ENCODE measurements at places on chromosomes 7 and 10.

- no peak for DNase-seq
Measured at GRCh38 chr10:30063099-30063498, 3.7 kb upstream of the JCAD start.

DNA sequence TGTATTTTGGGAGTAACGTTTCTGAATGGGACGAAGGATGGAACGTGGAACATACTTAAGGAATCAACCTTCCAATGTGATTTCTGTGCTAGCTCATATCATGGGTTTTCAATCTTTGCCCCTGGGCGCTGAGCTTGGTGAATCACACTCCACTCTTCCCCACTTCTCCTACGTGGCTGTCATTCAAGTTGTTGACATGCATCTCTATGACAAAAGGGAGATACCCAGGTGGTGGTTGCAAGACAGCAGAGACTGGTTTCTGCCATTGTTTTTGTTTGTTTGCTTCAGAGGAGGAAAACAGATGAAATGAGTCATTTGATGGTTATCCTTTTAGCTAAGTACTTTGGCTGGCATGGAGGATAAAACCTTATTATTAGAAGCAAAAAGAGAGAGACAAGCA is 573.9 kb downstream of the GATA3 start:
- no peak for DNase-seq

GRCh38 chr7:121020249-121020988 is 31.9 kb downstream of the CPED1 start:
- no peak for DNase-seq

GRCh38 chr7:152128252-152128651 is 102.8 kb downstream of the GALNT11 start:
- DNase-seq: no peak

DNA sequence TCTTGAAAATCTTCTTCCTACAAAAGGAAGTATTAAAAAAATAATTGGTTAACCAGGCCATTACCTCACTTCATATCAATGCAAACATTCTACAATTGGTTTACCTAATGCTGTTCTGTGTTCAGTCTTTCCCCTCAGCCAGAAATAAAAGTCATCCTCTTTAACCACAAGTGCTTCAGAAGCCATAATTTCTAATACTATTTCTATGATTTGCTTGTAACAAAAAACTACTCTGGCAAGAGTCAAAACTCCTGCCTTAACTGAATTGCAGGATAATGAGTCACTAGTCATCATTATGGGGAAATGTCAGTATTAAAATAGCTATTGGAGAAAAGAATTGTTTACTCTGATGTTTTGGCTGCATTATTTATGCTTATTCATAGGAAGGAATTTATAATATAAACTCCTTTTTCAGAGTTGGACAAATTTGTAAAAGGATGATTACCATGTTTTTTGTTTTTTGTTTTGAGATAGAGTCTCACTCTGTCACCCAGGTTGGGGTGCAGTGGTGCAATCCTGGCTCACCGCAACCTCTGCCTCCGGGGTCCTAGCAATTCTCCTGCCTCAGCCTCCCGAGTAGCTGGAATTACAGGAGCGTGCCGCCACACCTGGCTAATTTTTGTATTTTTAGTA is 55.5 kb upstream of the ODAD2 start:
- no peak for DNase-seq

DNA sequence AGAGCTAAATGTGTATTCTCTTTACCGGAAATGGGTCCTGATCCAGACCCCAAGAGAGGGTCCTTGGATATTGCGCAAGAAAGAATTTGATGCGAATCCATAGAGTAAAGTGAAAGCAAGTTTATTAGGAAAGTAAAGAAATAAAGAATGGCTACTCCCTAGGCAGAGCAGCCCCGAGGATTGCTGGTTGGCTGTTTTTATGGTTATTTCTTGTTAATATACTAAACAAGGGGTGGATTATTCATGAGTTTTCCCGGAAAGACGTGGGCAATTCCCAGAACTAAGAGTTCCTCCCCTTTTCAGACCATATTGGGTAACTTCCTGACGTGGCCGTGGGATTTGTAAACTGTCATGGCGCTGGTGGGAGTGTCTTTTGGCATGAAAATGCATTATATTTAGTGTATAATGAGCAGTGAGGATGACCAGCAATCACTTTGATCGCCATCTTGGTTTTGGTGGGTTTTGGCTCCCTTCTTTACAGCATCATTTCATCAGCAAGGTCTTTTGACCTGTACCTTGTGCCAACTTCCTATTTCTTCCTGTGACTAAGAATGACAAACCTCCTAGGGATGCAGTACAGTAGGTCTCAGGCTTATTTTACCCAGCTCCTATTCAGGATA is 60.4 kb downstream of the ARL4A start:
- DNase-seq: no peak

GRCh38 chr10:90806677-90807076 is 51.2 kb downstream of the HTR7 start:
- no peak for DNase-seq

DNA sequence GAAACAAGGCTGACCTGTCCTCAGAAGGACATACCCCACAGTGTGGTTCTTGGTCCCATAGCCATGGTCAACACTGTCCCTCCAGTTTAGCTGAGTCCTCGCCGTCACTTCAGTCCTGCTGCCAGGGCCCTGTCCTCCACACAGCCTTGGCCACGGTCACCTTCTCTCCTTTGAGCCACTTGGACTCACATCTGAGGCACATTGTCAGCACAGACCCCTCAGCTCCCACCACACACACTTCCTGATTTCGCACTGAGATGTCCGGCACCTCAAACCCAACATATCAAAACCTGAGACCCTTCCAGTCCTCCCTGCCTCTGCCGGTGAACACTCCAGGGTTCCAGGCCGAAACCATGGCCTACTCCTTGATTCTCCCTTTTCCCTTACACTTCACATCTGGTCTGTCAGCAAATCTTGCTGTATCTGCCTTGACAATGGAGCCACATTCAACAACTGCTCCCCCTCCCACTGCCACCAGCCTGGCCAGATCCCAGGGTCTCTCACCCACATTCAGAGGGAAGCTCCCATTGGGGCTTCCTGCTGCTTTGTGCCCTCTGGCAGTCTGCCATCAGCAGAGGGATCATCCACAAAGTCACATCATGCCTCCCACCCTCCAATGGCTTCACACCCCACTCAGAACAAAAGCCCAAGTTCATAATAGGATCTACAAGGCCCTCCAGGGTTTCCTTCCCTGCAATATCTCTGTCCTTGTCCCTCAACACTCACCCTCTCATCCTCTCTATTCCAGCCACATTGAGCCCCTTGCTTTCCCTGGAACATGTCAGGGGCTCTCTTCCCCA is 219.6 kb upstream of the SHH start:
- DNase-seq: no peak

- DNase-seq: no peak
Measured at GRCh38 chr10:34845070-34845469, 30.0 kb upstream of the PARD3 start.

DNA sequence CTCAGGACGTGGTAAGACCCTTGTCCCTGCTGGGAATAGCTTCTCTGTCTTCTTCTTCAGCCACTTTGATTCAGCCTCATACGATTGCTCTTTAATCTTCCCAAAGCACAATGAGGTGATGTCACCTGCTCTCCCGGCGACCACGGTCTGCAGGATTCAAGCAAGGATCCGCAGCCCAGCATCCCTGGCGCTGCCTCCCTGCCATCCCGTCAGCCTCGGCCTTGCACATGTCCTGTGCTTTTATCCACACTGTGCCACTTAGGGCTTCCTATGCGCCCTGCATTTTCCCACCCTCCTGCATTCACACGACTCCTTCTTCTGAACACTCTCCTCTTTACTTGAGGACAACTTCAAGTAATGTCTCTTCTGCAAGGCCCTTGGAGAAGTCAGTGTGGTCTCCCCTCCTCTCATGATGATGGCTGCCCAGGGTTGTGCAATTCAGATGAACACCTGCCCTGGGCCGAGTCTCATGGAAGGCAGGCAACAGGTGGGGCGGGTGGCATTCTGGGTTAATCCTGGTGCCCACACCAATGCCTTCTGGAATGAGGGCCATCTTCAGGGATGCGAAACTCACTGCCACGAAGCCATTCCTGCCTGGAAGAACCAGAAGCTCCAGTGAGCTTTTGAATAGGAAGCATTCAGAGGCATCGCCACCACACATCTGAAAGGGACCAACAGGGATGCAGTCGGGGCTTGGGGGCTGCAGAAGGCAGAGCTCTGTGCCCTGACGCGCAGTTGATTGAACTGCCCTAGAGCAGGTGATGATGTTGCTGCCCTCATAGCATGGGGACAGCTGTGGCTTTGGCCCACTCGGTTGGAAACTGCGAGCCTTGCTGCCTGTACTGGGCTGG is 287.5 kb downstream of the GLRX3 start:
- no peak for DNase-seq

DNA sequence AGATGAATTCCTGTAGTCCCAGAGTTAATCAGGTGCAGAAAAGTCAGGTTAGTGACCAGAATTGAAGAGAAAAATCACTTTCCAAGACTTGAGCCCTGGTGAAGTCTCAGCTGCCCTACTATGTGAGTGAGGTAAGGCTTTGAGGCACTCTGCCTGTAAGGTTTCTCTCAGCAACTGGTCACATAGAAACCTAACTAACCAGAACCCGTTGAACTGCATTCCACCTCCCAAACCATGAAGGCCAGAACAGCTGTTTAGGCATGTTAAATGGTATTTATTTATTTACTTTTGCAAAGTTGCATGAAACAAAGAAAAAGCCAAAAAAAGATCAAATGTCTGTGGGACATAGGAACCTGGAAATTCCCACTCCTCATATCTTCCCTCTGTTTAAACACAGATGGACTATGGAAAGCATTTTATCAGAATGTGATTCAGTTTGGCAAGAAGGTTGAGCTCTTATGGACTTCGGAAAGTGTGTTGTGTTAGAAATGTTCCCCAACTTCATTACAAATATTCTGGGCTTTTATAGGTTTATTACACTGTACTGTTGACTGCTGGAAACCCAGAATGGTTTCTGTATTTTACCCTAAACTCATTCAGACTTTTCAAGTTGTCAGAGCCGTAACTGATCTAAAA is 12.8 kb upstream of the GPR85 start:
- DNase-seq: no peak

GRCh38 chr7:37284285-37284684 is 164.4 kb downstream of the ELMO1 start:
- no peak for DNase-seq

DNA sequence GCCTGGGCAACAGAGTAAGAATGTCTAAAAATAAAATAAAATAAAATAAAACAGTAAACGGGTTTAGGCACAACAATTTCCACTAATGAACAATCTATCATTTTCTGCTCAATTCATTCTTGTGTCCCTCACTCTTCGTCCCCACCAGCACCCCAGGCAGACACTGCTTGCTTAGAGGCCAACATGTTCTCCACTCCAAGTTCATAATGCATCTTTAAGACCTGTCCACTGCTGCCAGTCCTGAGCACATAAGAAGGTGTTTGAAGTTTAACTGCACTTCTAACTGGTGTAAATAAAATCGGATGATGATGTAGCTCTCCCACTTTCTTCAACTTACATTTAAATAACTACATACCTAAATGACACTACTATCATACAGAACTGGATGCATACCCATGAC is 13.2 kb downstream of the PDLIM1 start:
- DNase-seq: no peak

DNA sequence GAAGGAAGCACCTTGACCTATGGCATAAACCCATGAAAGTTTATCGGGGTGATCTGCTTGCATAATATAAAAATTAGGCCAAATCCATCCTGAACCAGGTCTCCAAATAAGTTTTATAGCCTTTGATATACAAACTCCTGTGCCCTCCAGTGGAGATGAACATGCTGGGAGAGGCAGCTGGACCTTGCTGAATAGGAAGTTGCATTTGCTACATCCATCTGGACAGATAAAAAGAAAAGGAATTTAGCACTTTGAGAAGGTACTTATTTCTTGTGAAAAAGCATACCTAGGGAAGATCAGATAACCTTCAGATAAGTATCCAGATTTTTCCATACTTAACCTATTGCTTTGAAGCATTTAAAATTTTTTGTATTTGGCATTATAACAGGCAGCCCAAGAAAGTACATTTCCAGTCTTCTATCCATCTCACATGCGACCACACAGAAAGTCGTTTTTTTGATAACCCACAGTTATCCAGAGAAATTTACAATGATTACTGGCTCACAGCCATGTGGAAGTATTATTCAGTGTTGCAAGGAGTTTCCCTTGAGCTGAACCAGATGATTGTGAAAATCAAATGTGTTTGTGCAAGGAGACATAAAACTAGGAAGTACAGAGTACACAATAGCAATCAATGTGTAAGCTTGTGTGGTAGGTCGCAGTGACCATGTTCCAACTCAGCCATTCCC is 124.4 kb upstream of the STK17A start:
- no peak for DNase-seq

DNA sequence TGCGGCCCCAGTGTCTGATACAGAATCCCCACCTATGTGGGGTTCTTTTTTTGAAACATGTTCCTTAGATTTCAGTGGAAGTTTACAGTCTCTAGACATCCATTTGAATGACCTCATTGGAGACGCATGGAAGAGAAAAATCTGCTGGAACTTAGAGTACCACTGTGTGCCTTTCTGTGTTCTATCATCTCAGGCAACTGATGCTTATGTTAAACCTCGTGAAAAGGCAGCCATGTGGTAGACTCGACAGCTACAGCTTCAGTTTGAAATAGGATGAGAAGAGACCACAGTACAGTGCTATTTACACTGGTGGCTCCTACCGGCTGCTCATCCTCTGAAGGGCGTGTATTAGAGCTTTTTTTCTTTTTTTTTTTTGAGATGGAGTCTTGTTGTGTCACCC is 74.4 kb downstream of the FAM171A1 start:
- DNase-seq: no peak

GRCh38 chr10:47091421-47091820 is 180.2 kb downstream of the PTPN20 start:
- DNase-seq: no peak

- DNase-seq: no peak
Measured at GRCh38 chr10:7984325-7984724, 70.2 kb upstream of the GATA3 start.

- DNase-seq: no peak
Measured at GRCh38 chr7:125358551-125359167, 429.0 kb upstream of the POT1 start.

- DNase-seq: no peak
Measured at GRCh38 chr7:36994456-36995112, 270.3 kb upstream of the AOAH start.

DNA sequence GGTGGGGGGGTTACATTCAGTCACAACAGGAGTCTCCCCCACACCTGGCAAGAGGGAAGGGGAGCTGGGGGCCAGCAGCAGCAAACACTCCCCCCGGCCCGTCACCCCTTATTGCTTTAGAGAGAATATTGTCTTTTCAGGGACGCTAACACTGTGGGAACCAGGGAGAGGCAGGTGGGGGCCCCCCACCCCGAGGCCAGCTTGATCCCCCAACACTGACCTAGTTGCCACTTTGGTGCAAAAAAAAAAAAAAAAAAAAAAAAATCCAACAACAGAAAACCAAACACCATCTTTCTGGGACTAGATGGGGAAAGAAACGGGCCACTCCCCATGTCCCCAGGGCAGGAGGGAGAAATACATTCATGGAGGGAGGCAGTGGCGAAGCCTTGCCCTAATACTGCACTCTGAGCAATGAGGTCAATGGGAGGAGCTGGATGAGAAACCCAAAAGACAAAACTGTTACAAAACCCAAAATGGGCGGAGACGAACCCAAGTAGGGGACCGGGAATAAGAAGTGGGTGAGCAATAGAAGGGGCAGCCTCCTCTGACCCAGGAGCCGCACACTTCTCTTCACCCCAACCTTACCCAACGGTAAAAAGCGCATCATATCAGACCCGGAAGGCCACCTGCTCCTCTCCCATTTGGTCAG is 6.5 kb downstream of the GNB2 start:
- DNase-seq: no peak

- DNase-seq: no peak
Measured at GRCh38 chr7:20172736-20173334, 44.3 kb downstream of the MACC1 start.

- no peak for DNase-seq
Measured at GRCh38 chr10:65864529-65864928, 1061.3 kb upstream of the LRRTM3 start.

- DNase-seq: no peak
Measured at GRCh38 chr7:157058701-157059100, 48.2 kb upstream of the MNX1 start.

Data from pons (tissue), 1 donor.